Psoas muscle (tissue), 8 donors: ENCODE measurements at places on chromosomes 13 and 19. TPM values are rescaled to one million over a fixed set of nuclear protein-coding genes. Genes with fewer than 3 reads are reported as not detected.
A peak's percentile ranks its signal among the peaks of the same experiment; 100 is the strongest.

GRCh38 chr19:8532225-8532624, 18.3 kb upstream of the ZNF414 start:
- no peak for DNase-seq

DNA sequence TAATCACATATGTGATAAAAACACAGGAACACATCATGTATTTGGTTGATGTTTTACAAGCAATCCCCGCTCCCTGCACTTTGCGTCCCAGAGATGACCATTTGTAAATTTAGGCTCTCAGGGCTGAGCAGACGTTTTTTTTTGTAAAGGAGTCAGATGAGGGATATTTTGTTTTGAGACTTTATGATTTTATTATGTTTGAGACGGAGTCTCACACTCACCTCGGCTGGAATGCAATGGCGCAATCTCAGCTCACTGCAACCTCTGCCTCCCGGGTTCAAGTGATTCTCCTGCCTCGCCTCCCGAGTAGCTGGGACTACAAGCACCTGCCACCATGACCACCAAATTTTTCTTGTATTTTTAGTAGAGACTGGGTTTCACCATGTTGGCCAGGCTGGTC, 1.4 kb downstream of the TLE6 start:
- no peak for DNase-seq

GRCh38 chr13:20101467-20102316, 59.2 kb downstream of the GJA3 start:
- DNase-seq: no peak

DNA sequence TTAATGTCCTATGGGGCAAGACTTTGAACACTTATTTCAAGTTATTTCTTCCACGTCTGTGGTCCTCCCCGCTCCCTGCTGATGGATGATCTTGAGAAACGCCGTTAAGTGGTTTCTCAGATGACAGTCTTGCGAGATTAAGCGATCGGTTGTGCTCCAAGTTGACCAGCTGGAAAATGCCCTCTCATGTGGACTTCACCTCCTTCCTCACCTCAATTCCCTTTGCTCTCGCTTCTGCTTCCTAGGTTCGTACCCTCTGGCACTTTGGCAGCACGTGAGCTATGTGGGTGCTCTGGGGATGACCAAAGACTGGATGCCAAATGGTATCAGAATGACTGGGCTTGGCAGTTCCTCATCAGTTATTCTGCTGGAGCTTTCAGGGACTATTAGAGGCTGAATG, 480.0 kb downstream of the ZNF536 start:
- DNase-seq: no peak

DNA sequence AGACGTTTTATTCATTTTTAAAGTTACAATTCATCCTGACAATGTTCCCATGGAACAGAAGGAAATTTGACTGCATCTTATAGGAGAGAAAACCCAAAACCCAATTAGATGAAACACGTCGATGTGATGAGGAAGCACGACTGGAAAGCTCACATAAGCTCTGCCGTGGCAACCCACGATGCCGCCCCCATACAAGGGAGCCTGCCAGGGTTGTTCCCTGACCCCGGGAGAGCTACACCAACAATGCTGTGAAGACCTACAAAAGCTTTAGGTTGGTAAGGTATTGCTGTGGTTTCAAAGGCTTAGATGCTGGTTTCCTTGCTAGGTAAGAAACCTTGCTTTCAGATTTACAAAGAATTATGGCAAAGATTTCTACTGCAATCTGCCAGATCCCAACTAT, 393.1 kb downstream of the KLF12 start:
- no peak for DNase-seq

DNA sequence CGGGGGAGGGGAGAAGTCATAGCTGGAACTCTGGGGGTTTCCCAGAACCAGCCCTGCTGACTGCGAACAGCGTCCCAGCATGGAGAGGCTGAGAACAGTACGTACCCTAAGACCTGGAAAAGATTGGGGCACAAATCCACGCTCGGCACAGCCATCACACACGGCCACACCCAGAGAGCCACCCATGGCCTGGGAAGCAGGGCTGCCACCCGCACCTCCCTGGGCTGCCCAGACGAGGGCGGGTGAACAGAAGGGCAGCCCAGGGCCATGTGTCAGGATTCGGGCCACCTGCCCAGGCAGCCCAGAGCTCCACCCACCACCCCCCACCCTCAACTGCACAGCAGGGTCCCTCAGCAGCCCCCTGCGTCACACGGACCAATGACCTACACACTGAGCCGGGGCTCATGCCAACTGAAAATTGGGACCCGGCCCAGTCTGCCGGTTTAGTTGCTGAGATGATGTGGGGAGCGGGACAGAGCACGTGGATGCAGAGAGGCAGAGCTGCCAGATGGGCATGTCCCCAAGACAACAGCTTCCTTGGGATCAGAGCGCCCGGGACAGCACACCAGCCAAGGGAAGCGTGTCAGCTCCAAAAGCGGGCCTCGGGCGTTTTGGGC, 8.5 kb downstream of the UBXN6 start:
- peak; percentile 84 for DNase-seq

DNA sequence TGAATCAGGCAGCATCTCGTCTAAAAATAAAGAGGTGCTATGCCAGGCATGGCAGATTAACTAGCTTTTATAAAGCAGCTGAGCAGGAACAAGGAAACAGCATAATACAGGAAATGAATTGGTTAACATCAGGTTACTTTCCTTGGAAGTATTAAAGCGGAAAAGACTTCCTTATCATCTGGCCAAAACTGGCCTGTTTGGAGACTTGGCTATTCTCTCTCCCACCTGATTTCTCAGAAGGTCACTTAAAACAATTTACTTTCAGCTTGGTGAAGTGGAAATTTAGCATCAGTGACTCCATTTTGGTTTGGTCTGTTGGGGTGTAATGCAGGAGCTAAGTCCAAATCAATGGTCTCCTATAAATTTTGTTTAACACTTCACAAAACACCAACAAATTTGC, 191.6 kb downstream of the NUFIP1 start:
- DNase-seq: no peak

DNA sequence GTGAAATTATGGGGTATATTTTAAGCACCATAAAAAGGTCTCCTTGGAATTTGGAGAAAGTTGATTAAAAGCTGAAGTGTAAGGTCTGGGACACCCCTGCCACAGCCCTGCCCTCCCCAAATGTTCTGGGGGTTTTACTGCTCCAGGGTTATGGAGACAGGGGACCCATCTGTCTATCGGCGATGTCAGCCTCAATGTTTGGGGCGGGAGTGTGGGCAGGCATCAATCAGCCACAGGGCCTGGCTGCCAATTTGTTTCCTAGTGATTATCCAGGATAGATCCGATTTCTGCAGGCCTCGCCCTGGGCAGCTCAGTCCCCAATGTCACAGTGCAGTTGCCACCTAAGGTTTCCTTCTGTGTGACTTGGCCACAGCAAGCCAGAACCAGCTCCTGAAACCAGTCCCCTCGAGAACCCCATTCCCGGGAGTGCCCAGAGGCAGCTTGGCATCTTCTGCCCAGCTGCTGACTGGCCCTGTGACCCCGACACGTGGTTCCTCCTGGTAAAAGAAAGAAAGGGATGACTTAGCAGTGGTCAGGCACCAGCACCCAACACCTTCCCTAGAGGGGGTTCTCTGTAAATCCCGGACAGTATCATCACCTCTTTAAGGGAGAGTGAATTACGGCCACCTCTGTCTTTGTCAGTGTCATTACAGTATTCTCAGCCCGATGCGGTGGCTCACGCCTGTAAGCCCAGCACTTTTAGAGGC, 41.6 kb downstream of the MYO9B start:
- no peak for DNase-seq

DNA sequence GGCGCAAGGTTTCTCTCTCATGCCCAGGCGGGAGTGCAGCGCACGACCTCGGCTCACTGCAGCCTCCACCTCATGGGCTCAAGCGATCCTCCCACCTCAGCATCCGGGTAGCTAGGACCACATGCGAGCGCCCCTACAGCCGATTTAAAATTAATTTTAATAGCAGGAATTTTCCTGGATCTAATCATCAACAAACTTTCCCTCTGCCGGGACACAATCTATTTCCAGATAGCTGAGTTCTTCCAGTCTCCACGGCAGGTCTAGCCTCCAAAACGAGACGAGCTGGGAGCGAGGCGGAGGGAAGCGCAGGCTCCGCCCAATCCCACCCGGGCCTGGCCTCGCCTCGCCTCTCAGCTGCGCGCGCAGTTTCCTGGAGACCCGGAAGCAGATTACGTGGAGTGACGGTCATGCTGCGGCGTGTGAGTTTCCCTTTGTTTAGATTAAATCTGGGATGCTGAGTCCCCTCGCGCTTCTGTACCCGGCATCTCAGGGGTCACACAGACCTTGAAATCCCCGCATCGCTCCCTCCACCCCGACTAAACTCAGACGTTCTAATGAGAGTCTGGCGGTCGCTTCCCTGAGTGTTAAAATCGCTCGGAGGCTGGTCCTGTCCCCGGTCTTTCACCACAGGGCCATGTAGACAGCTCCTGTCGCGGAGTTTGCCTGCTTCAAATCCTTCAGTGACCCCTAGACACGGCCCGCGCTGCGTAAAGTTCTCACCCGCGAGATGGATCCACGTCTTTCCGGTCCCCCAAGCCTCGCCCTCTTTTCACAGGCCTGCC, at the start of gene ZNF880:
Gene ZNF880, plus strand, starts transcription at position 365 of the 782 bp plus-strand sequence. Its CDS starts 43 bp downstream, at position 408.
- DNase-seq: peak; percentile 96

GRCh38 chr13:95643571-95643935, 953 bp downstream of the DZIP1 start:
- DNase-seq: no peak

DNA sequence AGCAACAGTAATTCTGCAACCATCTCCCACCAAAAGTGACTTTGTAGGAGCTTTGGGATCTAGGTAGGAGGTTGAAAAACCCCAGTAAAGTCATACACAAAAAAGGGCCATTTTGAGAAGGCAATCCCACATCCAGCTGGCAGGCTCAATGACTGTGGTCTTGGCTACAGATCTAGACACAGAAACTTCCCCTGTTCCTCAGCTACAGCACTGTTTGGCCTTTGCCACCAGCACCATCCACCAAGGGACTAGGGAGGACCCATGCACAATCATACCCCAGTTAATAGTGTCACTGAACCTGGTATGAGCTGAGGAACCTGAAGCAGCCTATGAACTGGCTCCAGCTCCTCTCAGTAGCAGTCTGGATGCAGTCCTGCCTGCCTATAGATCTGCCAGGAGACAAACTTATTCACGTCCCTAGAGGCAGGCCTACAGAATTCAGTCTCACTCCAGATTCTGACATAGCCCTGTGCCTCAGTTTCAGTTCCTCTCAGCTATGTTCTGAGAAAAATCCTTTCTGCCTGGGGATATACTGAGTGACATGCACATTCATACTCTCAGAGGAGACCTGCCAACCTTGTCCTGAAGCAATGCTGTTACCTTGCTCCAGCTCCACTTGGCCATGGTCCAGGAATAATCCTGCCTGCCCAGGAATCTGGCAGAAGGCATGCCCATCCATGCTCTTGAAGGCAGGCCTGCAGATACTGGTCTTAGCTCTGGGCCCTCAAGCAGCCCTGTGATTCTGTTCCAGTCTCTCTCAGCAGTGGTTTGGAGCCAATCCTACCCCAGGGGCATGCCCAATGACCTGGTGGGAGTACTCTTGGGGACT, 2048.3 kb upstream of the PCDH20 start:
- no peak for DNase-seq

DNA sequence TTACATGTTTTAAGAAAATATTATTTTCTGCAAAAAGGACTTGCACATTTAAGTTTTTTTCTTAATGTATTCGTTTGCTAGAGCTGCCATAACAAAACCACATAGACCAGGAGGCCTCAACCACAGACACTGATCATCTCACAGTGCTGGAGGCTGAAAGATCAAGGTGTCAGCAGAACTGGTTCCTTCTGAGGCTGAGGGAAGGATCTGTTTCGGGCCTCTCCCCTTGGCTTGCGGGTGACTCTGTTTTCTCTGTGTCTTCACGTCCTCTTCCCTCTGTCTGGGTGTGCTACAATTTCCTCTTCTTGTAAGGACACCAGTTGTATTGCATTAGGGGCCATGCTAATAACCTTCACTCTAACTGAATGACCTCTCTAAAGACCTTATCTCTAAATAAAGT, 364.2 kb downstream of the IRS2 start:
- DNase-seq: no peak

NRTN gene
- total RNA-seq: not detected

TMEM145 gene
- not detected for total RNA-seq

GTF2F2 gene
- 15.7 TPM for total RNA-seq

HIPK4 gene
- total RNA-seq: not detected

GRIK5 gene
- total RNA-seq: 0.50 TPM

AP1M2 gene
- total RNA-seq: not detected
